Fibroblast of mammary gland (primary cell): ENCODE measurements at places on chromosomes 4 and X.

- DNase-seq, result peak; percentile 73
Observed at GRCh38 chr4:121736735-121737351, 28.1 kb downstream of the SMIM43 start.

- DNase-seq, result no peak
Observed at GRCh38 chr4:153018031-153018430, 81.9 kb downstream of the FHDC1 start.

- no peak for DNase-seq
Observed at GRCh38 chr4:25842229-25842845, 20.5 kb downstream of the SEL1L3 start.

DNA sequence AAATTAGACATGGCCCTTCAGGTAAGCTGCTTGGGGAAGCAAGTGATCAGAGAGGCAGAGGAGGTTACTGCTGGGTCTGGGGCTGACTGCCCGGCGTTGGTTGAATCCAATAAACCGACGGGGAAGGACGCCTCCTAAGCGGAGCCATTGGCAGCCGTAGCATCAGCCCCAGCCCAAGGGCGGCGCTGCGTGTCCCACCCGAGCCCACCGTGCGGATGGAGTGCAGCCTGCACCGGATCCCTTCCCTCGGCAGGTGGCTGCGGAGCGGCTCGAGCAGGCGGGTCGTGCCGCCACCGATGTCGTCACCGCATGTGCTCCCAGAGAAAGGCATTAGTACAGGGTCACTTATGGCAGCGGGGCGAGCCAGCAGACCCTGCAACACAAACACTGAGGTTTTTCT is 82.1 kb downstream of the ALPK1 start:
- no peak for DNase-seq

GRCh38 chrX:27976284-27976683 is 5.0 kb downstream of the DCAF8L1 start:
- peak; percentile 33 for DNase-seq

DNA sequence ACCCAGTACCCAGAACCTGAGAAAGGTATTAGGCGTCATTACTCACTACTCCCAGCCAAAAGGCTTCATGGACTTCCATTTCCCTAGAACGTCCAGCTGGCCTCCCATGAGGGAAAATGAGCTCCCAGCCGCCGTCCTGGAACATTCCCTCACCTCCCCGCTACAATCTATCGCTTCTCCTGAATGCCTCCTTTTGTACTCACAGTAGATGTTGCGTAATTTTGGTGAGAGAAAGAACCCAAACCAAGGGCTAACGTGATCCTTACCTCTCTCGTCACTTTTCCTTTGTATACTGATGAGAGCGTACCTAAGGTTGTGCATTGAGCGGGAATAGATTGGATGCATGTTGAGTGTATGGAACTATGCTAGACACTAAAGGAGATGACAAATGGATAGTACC is 161.9 kb downstream of the TENM3 start:
- DNase-seq, result no peak
